ENCODE measurements at places on chromosomes 3 and 15.

DNA sequence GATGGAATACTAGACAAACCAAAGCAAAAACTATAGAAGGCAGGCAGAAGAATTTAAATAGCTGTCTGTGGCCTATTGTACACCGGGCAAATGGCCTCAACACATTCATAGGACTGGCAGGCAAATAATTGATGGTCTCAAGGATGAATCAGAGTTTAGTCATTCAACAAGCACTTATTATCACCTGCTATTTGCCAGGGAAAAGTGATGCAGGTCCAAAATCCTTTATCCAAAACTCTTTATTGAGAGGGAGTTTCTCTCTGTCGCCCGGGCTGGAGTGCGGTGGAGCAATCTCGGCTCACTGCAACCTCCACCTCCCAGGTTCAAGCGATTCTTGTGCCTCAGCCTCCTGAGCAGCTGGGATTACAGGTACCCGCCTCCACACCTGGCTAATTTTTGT lies 2.3 kb downstream of the EIF2AK4 start:
- no peak for DNase-seq

- no peak for DNase-seq
These were observed 55.0 kb upstream of the SKOR1 start for GRCh38 chr15:67770358-67770628.

DNA sequence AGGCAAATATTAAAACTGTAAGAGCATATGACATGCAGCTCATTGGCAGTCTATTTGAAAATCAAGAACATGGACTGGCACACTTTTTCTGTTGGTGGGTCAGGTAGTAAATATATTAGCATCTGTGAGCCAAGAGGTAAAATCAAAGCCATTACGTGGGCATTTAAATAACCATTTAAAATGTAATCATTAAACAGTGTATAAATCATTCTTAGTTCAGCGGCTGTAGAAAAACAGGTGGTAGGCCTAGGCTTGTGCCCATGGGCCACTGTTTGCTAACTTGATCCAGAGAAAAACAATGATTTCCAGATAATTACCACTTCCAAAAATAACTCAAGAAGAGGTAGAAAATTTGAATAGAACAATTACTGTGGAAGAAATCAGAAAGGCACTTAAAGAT lies 105.1 kb downstream of the CHST2 start:
- no peak for DNase-seq

DNA sequence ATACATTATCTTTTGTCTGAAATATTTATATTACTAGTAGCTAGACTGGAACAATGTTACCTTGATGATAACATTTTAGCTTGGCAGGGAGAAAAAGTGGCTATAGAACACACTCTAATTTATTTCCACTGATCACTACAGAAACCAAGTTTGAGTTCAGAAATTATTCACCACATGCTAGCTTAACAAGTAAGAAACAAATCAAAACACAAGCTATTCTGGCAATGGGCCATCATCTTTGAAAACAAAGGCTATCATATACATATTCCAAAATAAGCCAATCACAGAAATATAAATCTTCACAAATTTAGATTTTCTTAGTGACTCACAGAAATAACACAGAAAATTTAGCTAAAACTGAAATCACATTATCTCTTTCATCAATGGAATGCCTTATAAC lies 17.1 kb downstream of the AQR start:
- DNase-seq: no peak

GRCh38 chr3:12413721-12414255 lies 70.5 kb upstream of the TSEN2 start:
- no peak for DNase-seq

DNA sequence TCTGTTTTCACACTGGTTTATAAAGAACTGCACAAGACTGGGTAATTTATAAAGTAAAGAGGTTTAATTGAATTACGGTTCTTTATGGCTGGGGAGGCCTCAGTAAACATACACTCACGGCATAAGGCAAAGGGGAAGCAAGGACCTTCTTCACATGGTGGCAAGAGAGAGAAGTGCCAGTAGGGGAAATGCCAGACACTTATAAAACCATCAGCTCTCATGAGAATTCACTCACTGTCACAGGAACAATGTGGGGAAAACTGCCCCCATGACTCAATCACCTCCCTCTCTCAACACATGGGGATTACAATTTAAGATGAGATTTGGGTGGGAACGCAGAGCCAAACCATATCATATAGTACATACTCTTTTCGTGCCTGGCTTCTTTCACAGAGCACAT lies 42.4 kb downstream of the MAP2K1 start:
- DNase-seq: no peak

DNA sequence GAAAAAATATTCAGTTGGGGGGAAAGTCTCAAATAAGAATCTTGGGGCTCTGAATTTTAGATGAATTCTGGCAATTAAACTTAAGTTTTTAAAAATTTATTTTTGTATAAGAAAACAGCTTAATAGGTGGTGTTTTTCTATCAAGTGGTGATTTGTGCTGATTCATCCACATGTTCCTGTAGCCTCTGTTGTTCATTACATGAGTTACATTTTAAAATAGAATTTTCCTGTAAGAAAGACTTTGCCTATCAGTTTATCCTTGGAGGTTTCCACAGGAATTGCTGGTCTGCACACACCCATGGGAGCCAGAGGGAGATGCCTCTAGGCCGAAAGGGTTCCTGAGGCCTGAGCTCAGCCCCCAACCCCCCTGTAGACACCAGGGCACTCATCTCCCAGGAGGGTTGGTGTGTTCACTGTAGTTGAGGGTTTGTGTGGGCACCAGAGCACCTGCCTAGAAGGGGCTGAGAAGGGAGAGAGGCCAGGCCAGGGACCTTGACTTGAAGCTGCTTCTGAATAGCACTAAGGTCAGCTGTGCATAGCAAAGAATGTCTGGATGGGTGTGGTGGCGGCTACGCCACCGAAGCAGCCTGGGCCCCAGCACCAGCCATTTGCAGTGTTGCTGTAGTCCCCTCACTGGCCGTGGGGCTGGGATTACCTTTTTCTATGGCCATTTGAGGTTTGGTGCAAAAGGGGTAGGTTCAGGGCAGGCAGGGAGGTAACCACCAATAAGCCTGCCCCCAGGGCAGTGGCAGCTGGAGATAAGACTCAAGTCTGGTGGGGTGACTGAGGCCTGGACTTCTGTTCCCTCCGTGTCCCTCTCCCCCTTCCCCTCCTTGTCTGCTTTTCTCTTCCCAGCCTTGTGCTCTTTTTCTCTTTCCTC lies 11.9 kb downstream of the DNAJA4 start:
- no peak for DNase-seq

DNA sequence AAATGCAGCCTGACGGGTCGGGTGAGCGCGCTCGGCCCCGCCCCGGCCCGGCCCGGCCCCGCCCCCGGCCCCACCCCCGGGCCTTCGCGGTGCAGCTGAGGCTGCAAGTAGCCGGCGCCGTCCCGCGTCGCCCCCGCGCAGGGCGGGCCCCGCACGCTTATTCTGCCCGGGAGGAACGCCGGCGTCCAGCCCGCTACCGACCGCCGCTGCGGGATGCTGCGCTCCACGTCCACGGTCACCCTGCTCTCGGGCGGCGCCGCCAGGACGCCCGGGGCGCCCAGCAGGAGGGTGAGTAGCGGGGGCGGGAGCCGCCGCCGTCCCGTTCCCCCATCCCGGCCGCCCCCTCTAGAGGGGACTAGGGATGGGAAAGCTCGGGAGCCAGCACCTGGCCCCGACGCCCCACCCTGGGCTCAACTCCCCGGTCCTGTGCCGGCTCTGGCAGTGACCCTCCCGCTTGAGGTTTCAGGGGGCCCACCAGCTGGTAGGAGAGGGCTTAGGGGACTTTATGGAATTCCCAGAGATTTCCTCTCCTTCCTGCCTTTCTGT lies at the start of gene MYZAP:
MYZAP (plus strand) TSS at position 83 of the 546 bp plus-strand sequence; CDS start at position 214, 131 bp downstream.
- DNase-seq: no peak

DNA sequence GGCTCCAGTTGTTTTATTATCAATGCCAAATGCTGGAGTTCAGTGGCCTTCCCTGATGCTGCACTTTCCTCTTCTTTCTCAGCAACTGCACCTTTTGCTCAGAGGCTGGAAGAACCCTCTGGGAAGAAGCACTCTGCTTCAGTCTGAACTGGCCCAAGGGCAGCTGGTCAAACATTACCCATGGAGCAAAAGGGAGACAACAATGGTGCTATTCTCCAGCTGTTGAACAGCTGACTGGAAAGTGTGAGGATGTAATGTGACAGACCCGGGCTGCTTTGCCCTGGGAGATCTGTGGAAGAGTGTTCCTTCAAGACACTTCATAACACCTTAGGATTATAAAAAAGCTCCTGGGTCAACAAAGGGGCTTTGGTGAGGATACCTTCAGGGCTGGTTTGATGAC lies 84.9 kb downstream of the EPHB1 start:
- DNase-seq: no peak

GRCh38 chr3:8776406-8776805 lies 7.0 kb upstream of the OXTR start:
- DNase-seq: no peak

DNA sequence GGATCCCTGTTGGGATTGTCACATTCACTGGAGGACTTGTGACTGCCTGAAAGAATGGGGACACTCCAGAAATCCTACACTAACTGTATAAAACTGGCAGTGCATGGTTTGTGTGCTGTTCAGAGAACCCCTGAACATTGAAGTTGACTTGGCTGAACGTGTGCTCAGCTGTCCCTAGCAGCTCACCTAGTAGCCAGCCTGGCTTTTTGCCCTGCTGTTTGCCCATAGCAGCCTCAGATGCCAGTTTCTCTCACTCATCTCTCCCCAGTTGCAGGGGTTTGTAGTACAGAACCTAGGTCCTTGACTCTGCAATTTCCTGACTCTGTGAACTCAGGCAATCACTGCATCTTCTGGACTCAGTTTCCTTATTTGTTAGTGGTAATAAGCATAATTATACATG lies 63.0 kb downstream of the KCNAB1 start:
- no peak for DNase-seq

- no peak for DNase-seq
These were observed 2.9 kb downstream of the IFT57 start for GRCh38 chr3:108219336-108219735.

GRCh38 chr3:31230425-31231223 lies 302.1 kb upstream of the STT3B start:
- DNase-seq: no peak

DNA sequence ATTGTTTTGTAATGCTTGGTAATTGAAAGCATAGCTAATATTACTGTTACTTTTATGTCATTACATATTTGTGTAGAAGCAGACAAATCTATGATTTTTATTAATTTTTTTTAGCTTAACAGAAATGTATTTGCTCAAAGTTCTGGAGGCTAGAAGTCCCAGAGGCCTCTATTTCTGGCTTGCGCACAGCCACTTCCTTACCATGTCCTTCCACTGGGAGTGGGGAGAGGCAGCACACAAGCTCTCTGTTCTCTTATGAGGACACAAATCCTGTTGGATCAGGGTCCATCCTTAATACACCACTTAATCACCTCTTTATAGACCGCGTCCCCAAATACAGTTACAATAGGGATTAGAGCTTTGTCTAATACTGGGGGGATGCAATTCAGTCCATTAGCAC lies 1061.4 kb downstream of the OTOL1 start:
- no peak for DNase-seq

Measured in AG09309 (cell line).